Endothelial cell of umbilical vein (primary cell): ENCODE measurements at places on chromosomes 6 and 20. TPM values are rescaled to one million over a fixed set of nuclear protein-coding genes. Genes with fewer than 3 reads are reported as not detected.

- no peak for DNase-seq
These were observed 39.5 kb downstream of the GRM4 start for GRCh38 chr6:34106421-34106820.

DNA sequence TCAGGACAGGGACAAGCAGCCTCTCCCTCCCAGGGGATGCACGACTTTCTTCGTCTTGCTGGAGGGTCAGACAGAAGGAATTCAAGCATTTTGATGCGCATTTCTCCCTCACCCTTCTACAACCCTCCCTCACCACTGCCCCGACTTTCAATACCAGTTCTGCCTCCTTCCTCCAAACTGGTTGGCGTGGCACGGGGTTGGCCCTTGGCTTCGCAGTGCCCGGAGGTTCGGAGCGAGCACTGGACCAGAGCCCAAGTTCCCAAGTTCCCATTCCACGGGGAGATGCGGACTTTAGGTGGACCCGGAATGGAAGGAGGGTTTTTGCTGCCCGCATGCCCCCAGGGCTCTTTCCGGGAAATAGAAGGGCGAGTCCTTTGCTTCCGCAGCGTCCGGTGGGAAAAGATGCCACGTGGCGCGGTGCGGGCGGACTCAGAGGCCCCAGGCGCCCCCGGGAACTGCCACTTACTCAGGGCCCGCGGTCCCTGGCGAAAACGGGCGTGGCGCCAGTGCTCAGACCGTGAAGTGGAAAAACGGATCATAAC lies 8.0 kb upstream of the LAMP5 start:
- no peak for DNase-seq

GRCh38 chr6:146289816-146290588 lies 253.6 kb upstream of the RAB32 start:
- DNase-seq: peak; percentile 79

DNA sequence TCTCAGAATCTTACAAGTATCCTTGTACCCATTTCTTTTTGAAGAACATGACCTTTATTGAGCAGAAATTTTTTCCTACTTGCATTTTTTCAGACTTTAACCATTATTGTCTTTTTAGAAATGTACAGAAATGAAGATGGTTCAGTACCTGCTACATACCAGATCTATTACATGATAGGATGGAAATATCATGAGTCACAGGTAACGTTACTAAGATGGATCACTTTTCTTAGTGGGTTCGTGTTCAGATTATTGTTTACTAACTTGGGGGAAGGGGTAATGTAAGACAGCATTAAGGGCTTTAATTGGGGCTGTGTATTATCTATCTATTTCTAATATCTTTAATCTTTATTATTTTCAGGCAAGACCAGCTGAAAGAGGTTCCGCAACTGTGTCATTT lies 31.9 kb downstream of the NDUFAF5 start:
- DNase-seq: no peak

DNA sequence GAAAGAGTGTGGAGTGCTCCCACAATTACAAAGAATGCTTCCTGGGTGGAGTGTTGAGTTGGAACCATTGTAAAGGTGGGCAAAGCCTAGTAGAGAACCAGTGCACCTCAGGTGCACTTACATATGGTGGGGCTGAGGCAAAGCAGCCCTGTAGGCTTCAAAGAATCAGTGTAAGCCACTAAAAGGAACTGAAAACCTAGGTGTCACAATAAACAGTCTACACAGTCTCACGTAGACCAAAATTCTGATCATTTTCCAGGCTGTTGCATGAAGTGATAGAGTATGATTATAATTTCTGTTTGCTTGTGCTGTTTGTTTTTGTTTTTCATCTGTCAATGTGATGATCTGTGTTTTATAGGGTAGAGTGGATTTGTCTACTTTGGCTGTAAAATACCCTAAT lies 2.8 kb downstream of the ABT1 start:
- no peak for DNase-seq

GRCh38 chr6:95142661-95143335 lies 434.5 kb upstream of the MANEA start:
- DNase-seq: no peak

- DNase-seq: no peak
These were observed 32.2 kb upstream of the OCSTAMP start for GRCh38 chr20:46582648-46583047.

DNA sequence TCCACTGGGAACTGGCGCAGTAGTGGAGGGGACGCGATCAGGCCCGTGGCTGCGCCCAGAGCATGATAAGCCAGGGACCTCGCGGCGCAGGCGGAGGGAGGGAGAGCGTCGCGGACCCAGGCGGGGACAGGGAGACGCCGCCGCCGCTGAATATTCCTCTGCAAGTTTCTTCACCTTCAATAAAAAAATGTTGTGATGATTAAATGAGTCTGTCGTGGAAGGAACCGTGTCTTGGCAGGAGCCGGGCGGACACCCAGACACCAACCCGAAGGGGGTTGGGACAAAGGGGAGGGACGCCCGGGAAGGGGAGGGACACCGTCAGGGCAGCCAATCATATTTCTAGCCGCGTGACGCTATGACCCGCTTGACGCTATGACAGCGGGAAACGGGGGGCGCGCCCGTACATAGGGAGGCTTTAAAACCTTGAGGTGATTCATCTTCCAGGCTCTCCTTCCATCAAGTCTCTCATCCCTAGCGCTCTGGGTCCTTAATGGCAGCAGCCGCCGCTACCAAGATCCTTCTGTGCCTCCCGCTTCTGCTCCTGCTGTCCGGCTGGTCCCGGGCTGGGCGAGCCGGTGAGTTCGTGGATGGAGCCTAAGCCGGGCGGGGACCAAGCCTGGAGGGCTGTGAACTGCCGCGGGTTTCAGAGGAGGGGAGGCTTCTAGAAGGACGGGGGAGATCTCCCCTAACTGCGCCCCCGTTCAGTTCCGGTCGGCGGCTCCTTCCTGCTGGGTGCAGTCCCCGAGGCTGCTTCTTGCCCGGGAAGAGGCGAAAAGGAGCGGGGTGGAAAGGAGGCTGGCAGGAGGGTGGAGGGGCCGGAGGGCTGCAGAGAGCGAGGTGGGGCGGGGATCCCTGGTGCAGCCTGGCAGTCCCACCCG lies at the start of gene ULBP2:
Gene ULBP2 (plus strand): TSS at position 432 of the 878 bp plus-strand sequence. CDS start 59 bp downstream, at position 491.
- DNase-seq: peak; percentile 97

DNA sequence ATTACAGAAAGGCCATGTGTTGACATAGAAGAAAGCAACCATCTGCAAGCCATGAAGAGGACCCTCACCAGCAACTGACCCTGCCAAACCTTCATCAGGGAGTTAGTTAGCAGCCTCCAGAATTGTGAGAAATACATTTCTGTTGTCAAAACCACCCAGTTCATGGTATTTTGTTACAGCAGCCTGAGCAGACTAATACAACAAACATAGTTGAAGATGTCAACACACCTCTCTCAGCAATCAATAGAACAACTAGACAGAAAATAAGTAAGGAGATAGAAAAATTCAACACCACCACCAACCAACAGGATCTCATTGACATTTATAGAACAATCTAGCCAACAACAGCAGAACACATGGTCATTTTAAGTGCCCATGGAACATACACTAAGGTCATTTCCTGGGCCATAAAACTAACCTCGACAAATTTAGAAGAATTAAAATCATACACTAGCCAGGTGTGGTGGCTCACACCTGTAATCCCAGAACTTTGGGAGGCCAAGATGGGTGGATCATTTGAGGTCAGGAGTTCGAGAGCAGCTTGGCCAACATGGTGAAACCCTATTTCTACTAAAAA lies 32.7 kb downstream of the TCP11 start:
- no peak for DNase-seq

GRCh38 chr6:156694679-156695078 lies 82.5 kb upstream of the ARID1B start:
- DNase-seq: no peak

DNA sequence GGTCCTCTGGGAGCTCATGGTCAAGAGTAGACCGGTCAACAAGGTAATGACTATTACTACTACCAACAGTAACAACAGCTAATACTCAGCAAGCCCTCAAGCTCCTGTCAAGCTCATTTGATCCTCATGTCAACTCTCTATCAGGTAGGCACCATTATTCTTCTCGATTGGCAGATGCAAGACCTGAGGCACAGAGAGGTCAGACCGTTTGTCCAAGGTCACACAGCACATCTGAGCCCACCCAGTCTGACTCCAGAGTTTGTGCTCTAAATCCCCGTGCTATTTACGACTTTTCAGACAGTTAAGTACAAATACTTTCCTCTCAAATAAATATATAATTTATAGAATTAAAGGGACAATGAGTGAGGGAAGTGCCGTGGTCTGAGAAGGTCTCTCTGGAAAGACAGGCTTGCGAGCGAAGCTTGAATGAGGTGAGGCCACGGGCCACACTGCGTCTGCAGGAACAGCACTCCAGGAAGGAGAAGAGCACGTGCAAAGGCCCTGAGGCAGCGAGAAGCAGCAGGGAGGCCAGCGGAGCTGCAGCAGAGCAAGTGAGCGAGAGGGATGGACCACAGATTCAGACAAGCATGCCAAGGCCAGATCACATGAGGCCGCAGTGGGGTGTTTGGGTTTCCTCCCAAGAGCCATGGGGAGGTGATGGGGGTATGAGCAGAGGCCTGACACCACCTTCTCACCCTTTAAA lies 117.3 kb downstream of the PREX1 start:
- DNase-seq: no peak

DNA sequence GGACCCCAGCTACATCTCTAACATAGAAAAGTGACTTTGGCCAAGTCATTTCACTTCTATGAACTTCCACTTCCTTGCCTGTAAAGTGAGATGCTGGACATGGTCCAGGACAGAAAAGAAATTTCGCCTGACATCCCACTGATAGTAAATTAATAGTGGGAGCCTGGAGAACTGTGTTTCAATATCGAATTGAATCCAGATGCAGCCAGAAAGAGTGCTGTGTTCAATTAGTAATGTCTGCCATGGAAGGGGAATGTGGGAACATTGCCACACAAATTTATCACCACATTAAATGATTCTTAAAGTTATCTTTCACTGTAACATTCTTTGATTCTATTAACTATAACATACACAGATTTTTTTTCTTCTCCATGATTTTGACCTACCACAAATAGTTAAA lies 255.0 kb downstream of the HACE1 start:
- DNase-seq: no peak

- no peak for DNase-seq
These were observed 466.6 kb upstream of the JAG1 start for GRCh38 chr20:11140359-11140758.

GRCh38 chr6:83068616-83069015 lies 1.1 kb downstream of the DOP1A start:
- no peak for DNase-seq

DNA sequence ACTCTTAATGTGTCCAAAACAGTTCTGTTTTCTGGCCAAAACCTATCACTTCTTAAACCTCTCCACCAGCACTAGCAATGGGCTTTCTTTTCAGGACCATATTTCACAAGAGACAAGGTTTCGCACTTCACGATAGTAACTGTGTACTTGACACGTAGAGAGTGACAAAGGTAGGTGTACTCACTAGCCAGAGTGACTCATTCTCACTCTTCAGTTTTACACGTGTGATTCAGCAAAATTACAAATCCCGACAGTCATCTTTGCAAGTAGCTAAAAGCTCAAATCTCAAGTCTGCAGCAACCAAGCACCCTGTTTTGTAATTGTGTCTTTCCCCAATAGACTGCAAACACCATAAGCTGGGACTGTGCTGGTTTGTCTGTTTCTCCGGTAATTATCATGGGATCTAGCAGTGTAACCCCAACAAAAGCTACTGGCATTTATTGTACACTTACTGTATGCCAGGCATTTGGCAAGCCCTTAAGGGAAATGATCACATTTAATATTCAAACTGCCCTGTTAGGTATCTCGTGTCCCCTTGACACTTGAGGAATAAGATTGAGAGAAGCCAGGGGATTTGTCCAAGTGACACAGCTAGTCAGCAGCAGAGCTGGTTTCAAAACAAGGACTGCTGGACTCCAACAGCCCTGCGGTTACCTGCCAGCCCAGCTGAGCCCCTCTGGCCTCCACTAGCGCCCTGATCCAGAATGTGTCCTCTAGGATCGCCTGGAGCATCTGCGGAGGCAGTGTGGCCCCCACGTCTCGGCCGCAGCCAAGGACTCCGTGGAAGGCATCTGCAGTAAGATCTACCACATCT lies 9.9 kb downstream of the PCIF1 start:
- no peak for DNase-seq

- DNase-seq: no peak
These were observed 128.9 kb downstream of the GMDS start for GRCh38 chr6:2116496-2116895.

DNA sequence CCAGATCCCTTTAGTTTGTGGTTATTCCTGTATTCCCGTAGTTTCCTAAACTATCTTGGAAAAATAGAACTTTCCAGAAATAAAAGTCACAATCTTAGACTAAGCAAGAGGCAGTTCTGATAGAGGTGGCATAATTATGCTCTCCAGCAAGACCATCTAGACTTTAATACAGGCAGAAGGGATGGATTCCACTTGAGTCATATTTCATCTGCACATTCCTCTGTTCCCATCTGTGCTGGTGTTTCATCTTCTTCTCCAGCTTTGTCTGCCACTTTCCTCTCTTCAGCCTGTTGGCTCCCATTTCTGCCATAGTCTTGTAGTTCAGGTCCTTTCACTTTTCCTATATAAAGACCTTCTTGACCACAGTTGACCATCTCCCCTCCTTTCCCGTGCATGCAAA lies 102.9 kb downstream of the SOBP start:
- no peak for DNase-seq

DNA sequence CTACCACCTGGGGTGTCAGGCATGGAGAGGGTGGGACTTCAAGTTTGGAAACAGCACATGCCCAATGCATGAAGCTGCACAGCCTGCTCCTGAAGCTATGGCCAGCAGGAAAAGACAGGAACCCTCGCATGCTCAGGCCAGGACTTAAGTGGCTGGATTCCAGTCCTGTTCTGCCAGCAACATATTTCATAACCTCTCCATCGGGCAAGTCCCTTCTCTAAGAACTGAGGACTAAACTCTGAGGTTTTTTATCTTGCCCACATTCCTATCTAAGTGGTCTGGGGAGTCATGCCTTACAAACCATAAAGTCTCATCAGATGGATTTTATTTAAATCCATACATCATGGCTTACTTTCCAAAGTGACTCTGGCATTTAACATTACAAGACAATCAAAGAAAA lies 27.5 kb upstream of the AGPAT4 start:
- DNase-seq: no peak

GRCh38 chr6:34447910-34448309 lies 18.0 kb upstream of the PACSIN1 start:
- DNase-seq: no peak

DNA sequence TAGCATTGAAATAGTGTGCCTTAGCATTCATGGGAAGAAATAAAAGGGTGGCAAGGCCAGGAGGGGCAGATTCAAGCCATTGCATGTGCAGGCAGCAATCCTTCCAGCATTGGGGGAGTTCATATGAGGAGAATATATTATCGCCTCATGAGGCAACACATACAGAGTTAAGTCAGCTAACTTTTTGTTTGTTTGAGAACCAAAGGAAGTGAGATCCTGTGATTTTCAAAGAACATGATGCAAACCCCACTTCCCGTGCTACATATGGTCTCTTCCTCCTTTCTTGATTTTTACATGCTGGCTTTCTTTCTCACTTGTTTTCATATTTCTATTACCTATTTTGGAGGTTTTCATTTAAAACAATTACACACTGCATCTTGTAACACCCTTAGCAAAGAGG lies 579.7 kb upstream of the ARID1B start:
- DNase-seq: peak; percentile 25

GRCh38 chr6:24321538-24322162 lies 36.2 kb downstream of the DCDC2 start:
- no peak for DNase-seq

MAVS gene
- polyA plus RNA-seq: 17.9 and 18.8 TPM in 2 replicates

TSBP1 gene
- polyA plus RNA-seq: not detected in 2 replicates

PERP gene
- 15.7 and 18.8 TPM in 2 replicates for polyA plus RNA-seq

BPHL gene
- polyA plus RNA-seq: 10.3 and 12.3 TPM in 2 replicates

ADNP gene
- polyA plus RNA-seq: 13.4 and 17.8 TPM in 2 replicates

RCAN2 gene
- 0.07 and 0.13 TPM in 2 replicates for polyA plus RNA-seq

OSBPL2 gene
- polyA plus RNA-seq: 10.5 and 13.1 TPM in 2 replicates

SIRPA gene
- polyA plus RNA-seq: 29.4 and 29.9 TPM in 2 replicates

ZNF292 gene
- polyA plus RNA-seq: 3.2 and 3.5 TPM in 2 replicates

HTR1E gene
- polyA plus RNA-seq: not detected in 2 replicates
